SW480 (cell line): ENCODE measurements at places on chromosomes 2 and 18.

DNA sequence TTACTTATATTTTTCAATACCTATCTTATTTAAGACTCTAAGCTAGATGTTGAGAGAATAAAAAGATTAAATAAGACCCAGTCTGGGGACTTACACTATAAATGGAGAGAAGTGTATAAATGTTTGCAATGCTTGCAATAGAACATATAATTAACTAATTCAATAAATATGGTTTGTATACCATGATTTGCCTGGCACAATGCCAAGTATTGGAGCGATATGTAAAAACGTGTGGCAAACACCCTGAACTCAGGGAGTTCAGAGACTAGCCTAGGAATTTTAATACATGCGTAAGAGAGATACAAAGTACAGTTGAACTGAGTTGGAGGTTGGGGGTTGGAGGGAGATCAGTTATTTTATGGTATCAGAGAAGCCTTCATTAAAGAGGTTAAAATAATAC is 251.8 kb upstream of the DDX18 start:
- no peak for DNase-seq

GRCh38 chr2:72004976-72005375 is 142.7 kb downstream of the CYP26B1 start:
- peak; percentile 90 for DNase-seq

GRCh38 chr2:218257390-218257981 is 3.3 kb upstream of the GPBAR1 start:
- DNase-seq: no peak

- DNase-seq: no peak
These were observed 368.4 kb upstream of the SLC8A1 start for GRCh38 chr2:40820319-40820718.

DNA sequence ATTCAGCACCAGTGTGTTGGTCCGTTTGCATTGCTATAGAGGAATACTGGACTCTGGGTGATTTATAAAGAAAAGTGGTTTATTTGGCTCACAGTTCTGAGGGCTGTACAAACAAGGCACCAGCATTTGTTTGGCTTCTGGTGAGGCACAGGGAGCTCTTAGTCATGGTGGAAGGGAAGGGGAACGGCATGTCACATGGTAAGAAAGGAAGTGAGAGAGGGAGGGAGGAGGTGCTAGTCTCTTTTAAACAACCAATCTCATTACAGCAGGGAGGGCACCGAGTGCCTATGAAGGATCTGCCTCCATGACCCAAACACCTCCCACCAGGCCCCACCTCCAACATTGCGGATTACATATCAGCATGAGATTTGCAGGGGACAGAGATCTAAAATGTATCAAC is 143.9 kb upstream of the DLX2 start:
- DNase-seq: peak; percentile 72

- no peak for DNase-seq
These were observed 40.0 kb upstream of the RNU4ATAC start for GRCh38 chr2:121490584-121491133.

DNA sequence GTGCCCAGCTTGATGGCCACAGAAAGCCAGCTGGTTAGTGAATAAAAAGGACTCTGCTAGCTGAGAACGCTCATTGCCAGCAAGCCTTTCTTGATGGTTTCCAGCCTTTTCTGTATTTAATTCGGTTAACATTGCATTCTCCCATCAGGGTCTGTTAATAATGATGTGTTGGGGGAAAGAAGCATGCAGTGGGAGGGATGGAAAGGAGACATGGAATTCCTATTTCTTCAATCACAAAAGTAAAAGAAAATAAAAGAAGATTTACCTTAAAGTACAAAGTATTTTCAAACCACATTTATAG is 141.9 kb upstream of the RBBP8 start:
- no peak for DNase-seq

- no peak for DNase-seq
These were observed 30.2 kb upstream of the GRP start for GRCh38 chr18:59189746-59190145.

DNA sequence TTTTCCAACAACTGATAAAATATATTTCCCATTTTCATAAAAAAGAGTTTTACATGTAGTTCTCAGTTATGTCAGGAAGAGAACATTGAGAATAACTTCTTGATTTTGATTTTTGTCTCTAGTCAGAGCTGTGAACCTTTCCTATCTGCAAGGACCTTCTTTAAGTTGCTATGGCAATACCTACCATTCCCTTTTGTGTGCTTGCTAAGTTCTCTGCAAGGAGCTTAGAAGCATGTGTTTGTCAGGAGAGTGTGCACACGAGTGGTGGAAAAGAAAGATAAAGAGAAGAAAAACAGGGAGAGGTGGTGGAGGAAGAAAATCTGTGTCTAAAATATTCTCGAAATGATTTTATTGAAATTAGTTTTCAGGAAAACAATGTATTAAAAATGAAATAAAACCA is 140.3 kb upstream of the SLC8A1 start:
- no peak for DNase-seq

- no peak for DNase-seq
These were observed 96.4 kb downstream of the MAPRE2 start for GRCh38 chr18:35137632-35138031.

DNA sequence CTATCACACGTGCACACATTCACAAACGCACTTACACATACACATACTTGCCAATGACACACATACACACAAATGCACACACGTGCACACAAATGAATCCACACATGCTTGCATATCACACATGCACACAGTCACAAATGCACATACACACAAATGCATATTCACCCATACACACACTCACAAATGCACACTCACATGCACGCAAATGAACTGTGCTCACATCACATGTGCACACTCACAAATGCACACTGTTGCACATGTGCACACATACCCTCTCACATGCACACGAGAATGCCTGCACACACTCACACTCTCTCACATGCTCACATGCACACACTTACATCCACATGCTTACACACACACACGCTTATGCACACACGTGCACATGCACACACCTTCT is 368.1 kb downstream of the EIPR1 start:
- no peak for DNase-seq

DNA sequence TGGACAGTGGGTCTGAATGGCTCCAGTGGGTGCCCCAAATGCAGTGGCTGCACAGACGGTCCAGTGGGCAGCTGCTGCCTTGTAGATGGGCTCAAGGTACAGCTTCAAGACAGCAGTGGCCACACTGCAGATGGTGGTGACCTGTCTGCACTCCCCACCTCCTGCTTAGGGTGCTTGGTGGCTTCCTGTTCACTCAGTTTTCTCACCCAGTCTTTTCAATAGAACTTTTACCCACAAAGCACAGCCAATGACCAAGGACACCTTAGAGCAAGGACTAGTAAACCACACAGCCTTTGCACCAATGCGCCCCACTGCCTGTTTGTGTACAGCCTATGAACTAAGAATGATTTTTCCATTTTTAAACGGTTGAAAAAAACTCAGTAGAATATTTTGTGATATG is 34.9 kb downstream of the MEX3C start:
- no peak for DNase-seq

DNA sequence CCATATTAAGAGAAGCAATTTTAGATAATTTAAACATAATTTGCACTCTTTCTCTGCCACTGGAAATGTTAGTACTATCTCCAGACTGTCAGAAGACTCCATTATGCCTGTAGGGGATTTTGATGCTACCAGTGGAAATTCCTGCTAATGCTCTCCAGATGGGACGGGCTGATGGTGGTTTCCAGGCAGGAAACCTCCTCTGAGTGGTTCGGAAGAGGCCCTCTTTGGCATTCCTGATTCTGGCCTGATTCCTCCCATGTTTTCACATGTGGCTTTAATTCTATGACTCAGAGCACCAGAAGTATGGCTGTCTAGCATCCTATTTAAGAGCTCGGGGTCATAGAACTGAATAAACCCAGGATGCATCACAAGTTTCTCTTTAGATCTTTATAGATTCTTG is 70.9 kb upstream of the ST6GAL2 start:
- DNase-seq: peak; percentile 70

GRCh38 chr2:197152451-197153228 is 157.9 kb downstream of the ANKRD44 start:
- no peak for DNase-seq

- no peak for DNase-seq
These were observed 179.4 kb downstream of the TXNL1 start for GRCh38 chr18:56458770-56459712.

DNA sequence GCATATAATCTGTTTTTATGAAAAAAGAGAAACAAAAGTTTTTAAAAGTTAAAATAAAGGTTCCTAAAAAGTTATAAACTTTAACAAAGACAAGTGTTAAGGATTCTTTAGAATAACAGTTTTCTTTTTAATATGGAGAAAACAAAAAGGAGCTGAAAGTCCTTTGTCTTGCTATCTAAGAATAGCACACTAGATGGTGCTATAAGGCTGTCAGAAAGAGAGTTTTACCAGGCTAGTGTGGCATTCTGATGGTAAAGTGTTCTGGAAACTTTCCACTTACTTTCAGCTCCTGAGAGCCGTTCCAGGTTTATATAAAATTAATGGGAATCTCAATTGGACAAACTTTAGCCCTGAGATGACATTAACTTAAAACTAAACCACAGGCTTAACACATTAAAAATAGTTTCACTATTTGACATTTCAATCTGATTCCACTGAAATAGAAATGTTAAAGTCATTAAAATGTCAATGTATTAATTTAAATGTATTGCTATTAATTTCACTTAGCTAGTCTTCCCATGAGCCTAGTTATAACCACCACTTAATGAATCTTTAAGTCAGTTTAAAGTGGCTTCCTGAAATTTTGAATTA is 3.7 kb downstream of the FBXO48 start:
- peak; percentile 60 for DNase-seq

DNA sequence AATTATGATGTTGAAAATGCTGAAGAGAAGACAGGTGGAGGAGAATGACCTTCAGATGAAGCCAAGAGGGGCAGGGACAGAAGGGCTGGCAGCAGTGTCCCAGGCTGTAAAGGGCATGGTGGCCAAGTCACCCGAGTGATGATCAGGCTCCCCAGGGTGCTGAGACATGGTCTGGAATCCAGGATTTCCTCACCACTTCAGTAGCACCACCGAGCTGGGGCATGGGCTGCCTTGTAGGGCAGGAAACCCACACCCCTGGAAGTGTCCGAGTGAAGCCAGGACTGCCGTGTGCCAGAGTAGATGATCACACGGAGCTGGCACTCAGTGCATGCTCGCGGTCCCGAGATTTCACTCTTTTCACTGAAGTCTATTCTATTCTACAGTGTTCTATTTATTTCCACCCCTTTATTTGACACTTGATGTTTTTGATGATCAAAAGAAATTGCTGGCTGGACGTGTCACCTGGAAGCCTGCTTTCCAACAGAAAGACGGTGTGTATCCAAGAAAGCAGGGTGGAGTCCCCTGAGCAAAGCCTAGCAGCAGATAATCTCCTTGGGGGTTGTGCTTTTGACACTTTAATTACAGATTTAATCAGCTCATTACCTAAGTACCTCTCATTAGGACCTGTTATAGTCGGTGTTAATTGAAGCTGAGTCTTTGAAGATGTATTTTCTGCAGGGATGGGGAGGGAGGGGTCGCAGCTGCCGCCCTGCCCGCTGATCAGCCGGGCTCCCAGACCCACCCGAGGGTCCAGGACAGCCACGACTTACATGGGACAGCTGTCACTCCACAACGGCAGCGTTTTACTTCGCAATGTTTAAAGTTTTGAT is 92.3 kb downstream of the SEPTIN10 start:
- DNase-seq: no peak

DNA sequence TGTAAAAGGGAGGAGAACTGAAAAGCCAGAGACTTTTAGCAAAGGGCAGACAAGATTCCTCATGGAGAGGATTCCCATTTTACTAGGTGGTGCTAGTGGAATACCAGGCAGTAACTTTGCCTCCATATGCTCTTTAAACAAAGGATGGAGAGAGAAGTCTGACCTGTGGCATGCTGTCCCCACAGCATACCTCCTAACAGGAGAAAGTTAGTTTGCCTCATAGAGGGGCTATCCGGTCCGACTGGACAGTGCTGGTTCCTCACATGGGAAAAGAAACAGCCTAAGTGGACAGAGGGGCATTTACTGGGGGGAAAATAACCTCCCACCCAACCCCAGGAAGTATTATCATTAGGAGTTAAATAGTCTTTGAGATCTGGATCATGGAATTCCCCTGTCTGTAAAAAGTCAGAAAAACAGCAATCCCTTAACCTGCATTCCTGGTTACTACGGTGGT is 31.6 kb upstream of the GMCL1 start:
- no peak for DNase-seq

- no peak for DNase-seq
These were observed 77.4 kb downstream of the MAPRE2 start for GRCh38 chr18:35118641-35119040.

DNA sequence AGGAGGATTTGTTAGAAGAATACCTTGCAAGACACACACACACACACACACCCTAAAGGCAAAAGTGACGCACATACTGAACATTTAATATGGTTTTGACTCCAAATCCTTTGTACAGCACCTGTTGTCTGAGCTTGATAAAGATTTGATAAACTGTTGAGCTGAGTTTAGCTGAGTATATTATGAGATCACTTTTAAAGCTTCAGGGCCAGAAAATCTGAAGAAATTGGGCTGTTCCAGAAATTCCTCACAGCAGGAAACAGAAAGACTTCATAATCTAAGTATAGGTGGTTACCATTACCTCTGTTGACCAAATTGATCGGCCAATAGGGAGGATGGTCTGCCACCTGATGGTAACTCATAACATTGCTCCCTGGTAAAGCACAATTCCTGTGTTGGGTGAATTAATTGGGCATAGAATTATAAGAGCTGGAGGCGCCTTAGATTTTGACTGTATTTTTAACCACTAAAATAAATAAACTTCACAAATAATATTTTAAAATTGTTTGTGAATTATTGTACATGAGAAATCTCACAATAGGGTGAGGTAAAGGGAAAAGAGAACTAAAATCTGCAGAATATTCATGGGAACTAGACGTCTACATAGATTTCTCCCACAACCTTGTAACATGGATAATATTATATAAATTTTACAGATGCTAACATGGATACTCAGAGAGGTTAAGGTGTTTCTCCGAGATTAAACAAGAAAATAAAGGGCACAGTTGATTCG is 21.8 kb upstream of the RPIA start:
- DNase-seq: peak; percentile 64

DNA sequence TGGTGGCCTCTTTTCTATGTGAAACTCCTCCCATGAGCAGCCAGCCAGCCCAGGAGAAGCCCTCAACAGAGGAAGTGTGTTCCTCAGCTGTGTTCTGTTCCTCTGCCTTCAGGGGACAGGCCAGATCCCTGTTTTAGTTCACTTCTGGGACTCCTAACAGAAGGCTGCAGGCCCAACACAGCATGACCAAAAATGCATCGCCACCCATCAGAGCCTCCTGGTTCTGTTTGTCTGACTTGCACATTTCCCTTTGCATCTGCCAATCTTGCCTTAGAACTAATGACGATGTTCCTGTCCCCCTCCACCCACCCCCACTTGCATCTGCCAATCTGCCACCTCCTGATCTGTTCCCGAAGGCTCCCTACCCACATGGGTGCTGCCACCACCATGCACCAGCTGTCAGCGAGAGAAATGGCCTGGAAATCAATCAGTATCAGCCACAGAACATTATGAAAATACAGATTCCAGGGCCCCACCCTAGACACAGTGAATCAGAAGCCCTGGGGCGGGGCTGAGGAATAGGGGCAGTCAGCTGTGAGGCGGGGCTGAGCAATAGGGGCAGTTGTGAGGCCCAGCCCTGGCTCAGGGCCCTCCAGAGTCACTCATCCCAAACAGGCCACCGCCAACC is 51.0 kb downstream of the FAM168B start:
- DNase-seq: no peak
